Stimulated activated CD4-positive, alpha-beta T cell treated with anti-CD3 and anti-CD28 coated beads, Interleukin-1b, Interleukin-23, amount 100 ng/mL, for 1 hour (primary cell): ENCODE measurements at places on chromosomes 2 and 18.

GRCh38 chr2:83630351-83630750, 828.7 kb downstream of the SUCLG1 start:
- no peak for DNase-seq

- DNase-seq = no peak
Measured at GRCh38 chr2:44480068-44480467, 118.3 kb downstream of the CAMKMT start.

- DNase-seq = no peak
Measured at GRCh38 chr2:53432936-53433335, 334.7 kb upstream of the CHAC2 start.

GRCh38 chr2:137051778-137052398, 286.5 kb downstream of the THSD7B start:
- no peak for DNase-seq

GRCh38 chr2:218995972-218996711, 2.9 kb upstream of the CRYBA2 start:
- DNase-seq = peak; percentile 39

GRCh38 chr2:70771446-70771845, 3.4 kb upstream of the ADD2 start:
- DNase-seq = no peak

GRCh38 chr18:27665264-27665799, 480.2 kb upstream of the CHST9 start:
- no peak for DNase-seq
